ENCODE measurements at places on chromosomes 12 and 14.
A peak's percentile ranks its signal among the peaks of the same experiment; 100 is the strongest.

GRCh38 chr12:132380641-132381040 lies 51.3 kb upstream of the GALNT9 start:
- no peak for DNase-seq

DNA sequence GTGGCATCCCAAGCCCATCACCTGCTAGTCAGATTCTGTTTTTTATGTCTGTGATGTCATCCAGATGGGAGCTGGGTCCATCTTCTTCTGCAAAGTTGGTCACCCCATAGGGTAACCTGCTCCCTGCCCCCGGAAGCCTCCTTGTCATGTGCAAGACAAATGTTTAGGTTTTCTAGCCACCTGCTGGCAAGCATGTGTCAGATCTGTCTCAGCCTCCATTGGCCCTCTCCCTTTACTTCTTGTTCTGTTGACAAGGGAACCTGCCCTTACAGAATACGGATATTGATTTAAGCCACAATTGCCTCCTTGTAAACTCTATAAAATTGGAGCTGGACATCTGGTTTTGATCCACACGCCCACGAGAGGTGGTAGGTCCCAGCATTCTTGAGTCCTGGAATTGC lies 7.5 kb downstream of the NTF3 start:
- DNase-seq, result no peak

DNA sequence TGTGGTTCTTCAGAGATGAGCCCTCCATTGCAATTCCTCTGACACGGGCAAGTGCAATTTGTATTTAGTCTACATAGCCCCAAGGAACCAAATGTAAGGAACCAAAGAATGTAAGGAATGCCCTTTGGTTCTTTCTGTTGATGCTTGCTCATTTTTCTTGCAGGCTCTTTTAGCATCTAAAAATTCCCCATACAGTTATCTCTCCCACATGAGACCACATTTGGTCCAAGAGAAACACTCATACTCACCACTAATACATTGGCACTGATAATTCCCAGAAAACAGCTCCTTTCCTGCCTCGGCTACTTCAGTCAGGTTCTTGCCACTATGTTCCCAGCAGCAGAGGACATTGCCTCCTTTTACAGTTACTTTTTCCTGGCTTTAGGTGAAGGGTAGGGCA lies 332.6 kb downstream of the AEBP2 start:
- DNase-seq, result no peak

- no peak for DNase-seq
These were observed 768 bp downstream of the OXA1L start for GRCh38 chr14:22767323-22767589.

GRCh38 chr12:100624571-100624970 lies 51.1 kb downstream of the GAS2L3 start:
- DNase-seq, result no peak

GRCh38 chr14:93150227-93151208 lies 34.2 kb downstream of the MOAP1 start:
- peak; percentile 36 for DNase-seq

GRCh38 chr12:124501112-124501561 lies 66.3 kb downstream of the NCOR2 start:
- no peak for DNase-seq

GRCh38 chr14:101040538-101041442 lies 137.3 kb upstream of the RTL1 start:
- no peak for DNase-seq

DNA sequence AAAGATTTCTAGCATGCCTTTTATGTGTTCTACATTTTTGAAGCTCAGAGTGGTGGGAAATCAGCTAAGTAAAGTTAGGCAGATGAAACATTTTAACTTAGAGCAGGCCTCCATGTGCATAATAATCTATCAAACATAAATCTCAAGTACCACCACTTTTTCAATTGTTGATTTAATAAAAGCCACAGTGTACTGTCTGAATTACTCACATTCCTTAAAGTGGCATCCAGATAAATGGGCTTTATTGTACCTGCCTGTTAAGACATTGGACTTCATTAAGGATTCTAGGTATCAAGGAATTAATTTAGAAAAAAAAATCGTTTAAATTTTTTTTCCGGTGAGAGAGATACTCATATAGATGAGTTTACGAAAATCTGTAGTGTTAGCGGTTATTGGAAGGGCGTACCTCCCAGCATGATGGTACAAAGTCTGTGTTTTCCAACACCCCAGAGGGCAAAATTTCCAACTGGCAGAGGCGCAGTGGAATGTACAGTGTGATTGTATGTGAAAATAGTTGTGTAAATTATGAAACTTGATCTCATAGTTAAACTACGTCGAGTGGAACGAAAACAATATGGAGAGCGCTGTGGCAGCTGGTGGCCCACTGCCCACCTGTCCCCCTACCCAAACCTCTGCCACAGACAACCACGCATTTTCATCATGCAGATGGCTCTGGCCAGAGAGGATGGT lies 25.0 kb downstream of the ELK3 start:
- no peak for DNase-seq

DNA sequence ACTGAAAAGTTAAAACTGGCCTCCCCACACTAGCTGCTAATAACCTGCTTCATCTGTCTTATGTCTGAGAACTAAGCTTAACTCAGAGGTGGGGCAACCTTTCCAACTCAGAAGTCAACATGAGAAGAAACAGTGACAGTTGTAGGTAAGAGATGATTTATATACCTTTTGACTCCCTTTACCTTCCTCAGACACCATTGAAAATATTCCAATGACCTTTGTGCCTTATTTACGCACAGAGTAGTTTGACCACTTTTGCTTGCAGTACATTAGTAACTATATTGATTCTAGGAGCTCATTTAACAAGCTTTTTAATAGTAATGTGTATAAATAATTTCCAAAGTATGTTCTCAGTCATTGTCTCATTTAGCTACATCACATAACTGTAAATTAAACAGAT lies 77.6 kb downstream of the ALX1 start:
- no peak for DNase-seq

DNA sequence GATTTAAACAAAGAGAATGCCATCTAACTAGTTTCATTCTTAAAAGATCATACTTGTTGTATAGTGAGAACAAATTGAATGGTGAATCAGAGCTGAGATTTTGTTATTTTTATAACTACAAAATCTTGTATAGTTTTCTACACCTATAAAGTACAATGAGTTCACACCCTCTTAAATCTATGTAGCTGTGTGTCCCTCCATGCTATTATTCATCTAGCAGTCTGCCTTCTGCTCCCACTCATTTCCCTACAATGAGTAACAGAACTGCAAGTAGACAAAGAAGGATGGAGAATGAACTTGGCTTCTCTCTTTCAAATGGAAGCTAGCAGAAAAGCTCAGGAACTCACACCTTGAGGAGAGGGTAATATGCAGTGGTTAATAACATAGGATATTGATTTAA lies 7.1 kb downstream of the IFNG-AS1 start:
- no peak for DNase-seq

- no peak for DNase-seq
These were observed 188.3 kb upstream of the SLC38A2 start for GRCh38 chr12:46560874-46561273.

DNA sequence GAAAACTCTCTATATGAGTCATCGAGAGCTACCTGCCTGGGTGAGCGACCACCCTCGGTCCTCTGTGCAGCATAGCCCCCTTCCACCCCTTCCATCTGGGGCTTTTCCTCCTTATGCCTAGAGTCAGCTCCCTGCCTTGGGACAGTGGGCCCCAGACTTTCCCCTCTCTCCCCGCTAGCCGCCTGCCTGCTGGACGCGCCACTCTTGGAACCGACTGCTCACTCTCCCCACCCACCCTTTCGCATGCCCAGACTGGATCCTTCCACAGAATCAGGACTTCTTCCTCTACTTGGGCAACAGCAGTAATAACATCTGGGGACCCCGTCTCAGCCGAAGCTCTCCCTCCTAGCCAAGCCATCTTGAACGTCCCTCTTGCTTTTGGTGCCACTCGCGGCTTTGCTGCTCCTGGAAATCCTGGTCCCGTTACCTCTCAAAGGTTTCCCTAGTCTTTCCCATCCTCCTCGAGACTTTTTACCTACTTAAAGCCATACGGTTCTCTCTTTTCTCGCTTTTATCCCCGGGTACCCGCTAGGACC lies 671 bp downstream of the ESYT1 start:
- no peak for DNase-seq

GRCh38 chr12:123306200-123306599 lies 34.5 kb upstream of the CDK2AP1 start:
- DNase-seq, result no peak

GRCh38 chr12:118436986-118437385 lies 60.6 kb downstream of the SUDS3 start:
- no peak for DNase-seq

DNA sequence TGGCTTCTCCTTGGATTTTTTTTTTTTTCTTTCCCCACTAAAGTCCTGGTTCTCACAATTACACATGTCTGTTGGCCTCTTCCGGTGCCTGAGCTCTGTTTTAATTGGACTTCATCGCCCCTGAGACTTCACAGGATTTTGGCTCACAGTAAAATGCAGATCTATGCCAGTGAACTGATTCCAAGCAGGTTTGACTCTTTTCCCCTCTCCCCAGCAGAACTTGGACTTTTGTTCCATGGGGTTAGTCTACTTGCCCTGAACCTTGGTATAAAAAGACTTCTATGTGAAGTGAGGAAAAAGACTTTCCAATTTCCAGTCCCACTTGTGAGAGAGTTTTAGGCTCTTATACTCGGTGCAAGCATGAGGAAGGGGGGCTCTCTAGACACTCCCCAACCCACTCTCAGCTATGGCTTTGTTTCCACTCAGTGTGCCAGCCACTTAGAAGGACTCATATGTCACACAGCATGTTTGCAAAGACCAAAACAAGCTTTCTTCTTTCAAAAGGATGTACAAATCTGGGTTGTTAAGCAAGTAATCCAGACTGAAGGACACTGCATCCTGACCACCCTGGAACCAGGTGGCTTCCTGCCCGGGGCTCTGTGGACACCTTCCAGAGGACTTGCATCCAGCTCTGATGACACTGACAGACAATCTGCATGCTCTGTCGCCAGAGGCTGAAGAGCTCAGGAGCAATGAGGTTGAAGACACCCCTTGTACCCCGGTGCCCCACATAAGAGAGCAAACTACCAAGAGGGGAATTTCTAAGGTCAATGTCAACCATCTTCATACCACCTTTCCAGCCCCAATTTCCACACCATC lies 221.9 kb upstream of the EGLN3 start:
- no peak for DNase-seq

GRCh38 chr12:96578526-96579125 lies 89.2 kb downstream of the CFAP54 start:
- peak; percentile 87 for DNase-seq

GRCh38 chr12:82971584-82971983 lies 284.9 kb downstream of the TMTC2 start:
- no peak for DNase-seq

DNA sequence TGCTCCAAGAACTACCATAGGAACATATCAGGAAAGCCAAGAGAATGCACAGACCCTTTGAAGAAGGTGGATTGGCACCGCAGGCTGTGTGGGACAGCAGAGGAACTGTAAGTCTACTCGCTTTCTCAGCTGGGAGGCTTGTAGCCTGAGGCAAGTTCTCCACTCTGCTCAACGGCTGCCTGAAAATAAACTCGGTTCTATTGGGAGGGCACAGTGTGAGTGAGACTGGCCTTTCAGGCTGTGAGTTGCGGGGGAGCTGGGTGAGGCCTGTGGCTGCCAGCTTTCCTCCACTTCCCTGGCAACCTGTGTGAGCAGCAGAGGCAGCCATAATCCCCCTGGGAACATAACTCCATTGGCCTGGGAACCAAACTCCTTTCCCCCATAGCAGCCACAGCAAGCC lies 132.1 kb downstream of the ANKS1B start:
- DNase-seq, result no peak

DNA sequence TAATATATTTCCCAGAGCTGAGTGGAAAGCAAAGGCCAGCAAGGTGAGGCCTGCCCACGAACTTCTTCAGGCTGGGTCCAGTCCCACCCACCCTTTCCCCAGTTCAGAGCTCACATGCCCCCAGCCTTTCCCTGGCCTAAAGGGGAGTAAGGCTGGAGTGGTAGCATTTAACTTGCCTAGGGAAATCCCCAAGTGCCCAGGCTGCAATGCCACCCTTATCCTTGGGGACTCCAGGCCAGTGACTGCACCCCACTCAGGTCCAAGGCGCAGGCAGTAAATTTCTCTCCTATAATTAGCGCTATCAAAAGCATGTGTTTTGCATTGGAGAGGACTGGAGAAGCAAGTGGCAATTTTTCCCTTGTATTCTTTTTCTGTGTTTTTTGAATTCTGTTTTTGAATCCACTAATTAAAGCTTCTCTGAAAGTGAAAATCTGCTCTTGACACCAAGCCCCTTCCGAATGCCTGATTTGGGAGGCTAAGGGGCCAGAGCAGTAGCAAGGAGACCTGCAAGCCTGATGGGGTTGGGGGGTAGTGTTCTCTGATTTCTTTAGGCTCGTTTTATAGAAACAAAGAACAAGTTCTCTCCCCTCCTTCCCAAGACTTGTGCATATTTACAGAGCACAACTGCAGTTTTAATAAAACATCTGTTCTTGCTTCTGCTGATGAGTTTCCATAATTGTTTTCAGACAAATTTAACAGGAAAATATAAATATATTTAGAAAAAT lies 3.5 kb upstream of the HOXC6 start:
- DNase-seq, result no peak

DNA sequence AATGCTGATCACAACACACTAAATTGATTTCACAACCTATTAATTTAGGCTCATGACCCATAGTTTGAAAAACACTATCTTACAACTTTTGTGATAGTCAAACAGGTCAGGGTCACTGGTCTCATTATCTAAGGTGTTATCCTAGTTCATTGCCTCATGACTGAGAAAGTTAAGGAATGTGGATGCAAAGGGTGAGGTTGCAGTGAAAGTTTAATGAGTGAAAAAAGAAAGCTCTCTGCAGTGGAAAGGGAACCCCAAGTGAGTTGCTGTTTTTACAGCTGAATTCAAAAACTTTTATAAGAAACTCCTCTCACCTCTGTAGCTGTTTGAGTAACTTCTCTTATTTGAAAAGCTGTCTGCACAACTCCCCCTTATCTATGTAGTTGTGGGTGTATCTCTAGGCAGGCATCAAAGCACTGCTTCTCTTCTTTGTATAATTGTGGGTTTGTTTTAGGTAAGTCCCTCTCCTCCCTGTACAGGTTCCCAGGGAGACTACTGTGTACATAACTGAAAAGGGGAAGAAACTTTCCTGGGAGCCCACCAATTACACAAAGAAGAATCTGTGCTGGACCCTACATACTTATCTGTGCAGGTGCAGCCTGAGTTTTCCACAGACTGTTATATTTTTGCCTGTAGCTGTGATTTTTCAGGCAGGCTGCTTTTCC lies 18.9 kb downstream of the DNAL1 start:
- no peak for DNase-seq

DNA sequence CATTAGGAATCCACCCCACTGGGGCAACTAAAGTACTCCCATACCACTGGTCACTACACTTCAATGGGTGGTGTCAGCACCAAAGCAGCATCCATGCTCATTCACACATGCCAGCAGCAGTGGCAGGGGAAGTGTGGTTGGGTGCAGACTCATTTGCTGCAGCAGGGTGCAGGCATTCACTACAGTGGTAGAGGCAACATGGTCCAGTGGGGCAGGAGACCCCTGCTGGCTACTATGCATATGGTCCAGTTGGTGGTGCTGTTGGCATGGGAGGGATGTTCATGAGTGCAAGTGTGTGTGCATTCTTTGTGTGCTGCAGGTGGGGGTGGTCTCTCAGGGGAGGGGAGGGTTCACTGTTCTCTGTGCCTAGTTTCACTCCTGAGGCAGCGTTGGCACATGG lies 908.4 kb upstream of the NOVA1 start:
- DNase-seq, result no peak
